CD4-positive, alpha-beta T cell treated with Interleukin-15 for 4 hours (primary cell): ENCODE measurements at places on chromosomes 5 and 9.

GRCh38 chr9:69798744-69799143 is 21.9 kb upstream of the CFAP95 start:
- DNase-seq, result no peak

GRCh38 chr9:130890124-130890523 is 6.5 kb downstream of the QRFP start:
- DNase-seq, result no peak

GRCh38 chr9:132509928-132510874 is 72.2 kb upstream of the BARHL1 start:
- no peak for DNase-seq

- no peak for DNase-seq
These were observed 7.4 kb downstream of the HNRNPH1 start for GRCh38 chr5:179616002-179616594.

DNA sequence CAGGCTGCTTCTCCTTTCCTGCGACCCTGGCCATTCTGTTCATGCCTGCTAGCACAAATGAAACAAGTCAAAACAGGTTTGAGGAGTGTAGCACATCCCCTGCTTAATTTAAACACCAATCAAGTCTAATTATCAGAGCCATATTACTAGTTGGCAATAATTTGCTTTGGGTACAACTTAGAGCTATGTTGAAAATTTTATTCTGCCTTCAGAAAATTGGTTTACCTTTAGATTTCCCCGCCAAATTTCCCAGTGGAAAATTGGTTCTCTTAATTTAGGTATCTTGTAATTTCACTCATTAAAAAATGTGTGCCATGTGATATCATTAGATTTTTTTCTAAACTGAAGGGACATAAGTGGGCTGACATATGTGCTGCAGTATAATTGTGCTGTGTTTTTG is 265.8 kb downstream of the MAST4 start:
- DNase-seq, result no peak

DNA sequence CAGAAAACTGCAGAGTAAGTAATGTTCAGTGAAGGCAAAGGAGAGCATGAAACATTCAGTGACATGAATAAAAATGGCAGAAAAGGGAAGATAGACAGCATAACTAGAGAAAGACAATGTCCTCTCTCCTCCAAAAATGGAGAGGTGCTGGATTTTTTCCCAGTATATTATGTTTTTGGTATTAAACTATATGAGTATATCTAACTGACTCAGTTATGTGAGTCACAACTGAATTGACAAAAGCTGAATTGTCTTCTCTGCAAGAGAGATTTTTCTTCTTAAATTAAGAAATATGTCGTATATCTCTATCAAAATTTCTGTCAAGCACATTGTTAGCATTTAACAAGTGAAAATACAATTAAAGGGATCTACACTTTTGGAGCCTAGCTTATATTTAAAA is 375.1 kb downstream of the CHSY3 start:
- no peak for DNase-seq

GRCh38 chr5:113059232-113060040 is 82.8 kb downstream of the DCP2 start:
- no peak for DNase-seq

DNA sequence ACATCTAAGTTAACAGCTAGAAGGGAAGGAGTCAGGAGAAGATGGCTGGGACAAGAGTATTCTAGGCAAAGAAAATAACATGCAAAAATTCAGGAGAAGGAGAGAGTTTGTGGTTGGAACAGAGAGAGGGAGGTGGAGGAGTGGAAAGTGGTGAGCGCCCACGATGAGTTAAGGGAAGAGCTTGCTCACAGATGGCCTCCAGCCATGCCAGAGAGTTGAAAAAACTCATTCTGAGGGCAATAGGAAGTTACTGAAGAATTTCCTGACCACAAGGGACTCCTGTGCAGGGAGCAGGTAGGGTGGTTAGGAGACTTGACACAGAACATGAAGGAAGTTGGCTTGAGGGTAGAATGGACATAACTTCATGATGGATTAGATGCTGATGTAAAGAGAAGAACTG is 159.7 kb downstream of the DOCK2 start:
- DNase-seq, result no peak

DNA sequence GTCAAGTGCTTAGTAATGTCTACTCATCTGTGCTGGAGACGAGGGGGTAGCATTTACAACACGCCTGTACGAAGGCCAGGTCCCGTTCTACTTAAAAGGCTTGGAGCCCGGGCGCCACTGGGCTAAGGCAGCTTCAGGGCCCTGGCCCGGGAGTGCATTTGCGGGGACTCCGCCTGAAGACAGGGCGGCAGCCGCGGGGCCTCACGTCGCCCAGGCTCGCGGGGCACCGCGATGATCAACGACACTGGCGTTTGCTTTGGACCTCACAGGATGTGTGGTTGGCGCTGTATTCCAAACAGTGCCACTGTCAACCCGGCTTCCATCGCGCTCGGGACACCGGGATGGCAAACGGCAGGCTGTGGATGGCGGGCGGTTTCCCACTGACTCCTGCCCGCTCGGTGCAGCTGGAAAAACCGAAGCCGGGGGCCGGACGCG is 1.1 kb upstream of the TENT4A start:
- peak; percentile 32 for DNase-seq

DNA sequence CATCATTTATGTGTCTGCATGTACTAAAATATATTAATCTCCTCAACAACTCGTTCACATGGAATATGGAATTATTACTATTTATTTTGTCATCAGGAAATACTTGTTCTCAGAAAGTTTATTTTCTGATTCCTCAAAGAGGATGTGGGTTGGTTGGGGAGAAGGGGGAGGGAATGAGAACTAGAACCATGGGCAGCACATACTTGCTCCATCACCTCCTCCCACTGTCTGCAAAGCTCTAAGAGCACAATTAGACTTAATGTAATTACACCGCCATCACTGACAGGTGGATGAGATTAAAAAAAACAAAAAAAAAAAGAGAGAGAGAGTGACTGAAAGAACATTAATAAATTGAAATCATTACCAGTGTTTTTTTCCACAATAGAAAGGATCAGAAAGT is 98.2 kb downstream of the OXCT1 start:
- DNase-seq, result no peak

- DNase-seq, result no peak
These were observed 20.1 kb upstream of the PFDN1 start for GRCh38 chr5:140322751-140323731.

DNA sequence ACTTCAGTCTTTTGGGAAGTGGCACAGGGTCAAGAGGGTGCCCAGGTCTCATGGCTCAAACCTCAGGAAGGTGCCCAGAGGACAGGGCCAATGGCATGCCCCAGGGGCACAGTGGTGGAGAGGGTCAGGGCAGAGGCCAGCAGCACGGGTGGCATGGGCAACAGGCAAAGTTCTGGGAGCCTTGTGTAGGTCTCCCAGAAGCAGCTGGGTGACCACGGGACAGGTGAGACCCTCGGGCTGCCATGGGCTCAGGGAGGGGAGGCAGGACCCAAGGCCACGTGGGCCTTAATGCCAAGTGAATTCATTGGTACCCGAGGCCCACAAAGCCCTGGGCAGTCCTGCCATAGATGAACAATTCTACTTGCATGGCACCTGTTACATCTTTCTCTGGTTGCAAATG is 72.4 kb upstream of the ADAMTS2 start:
- DNase-seq, result no peak

DNA sequence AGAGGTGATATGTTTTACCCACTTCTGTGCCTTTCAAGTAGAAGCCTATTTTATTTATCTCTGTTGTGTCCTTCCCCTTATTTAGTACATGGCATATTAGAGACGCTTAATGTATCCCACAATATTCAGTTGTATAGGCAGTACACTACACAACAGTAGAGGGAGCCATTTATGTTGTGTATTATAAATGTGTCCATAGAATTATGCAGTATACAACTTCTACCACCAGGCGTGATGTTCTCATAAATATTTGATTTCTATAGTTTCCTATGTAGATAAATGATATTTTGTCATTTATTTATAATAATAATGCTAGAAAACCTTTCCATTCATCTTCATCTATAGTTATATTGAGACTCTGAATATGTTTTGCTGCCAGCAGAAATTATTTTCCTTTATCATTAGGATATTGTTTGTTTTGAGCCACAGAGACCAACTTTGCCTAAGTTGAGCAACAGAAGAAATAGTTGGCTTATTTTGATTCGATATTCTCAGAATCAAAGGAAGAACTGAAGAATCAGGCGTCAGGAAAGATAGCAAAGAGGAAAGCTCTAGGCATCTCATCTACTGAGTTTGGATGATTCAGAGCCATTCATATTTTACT is 81.7 kb downstream of the ADAMTS19 start:
- DNase-seq, result no peak

- no peak for DNase-seq
These were observed 205.7 kb downstream of the GAS1 start for GRCh38 chr9:86741311-86742208.

DNA sequence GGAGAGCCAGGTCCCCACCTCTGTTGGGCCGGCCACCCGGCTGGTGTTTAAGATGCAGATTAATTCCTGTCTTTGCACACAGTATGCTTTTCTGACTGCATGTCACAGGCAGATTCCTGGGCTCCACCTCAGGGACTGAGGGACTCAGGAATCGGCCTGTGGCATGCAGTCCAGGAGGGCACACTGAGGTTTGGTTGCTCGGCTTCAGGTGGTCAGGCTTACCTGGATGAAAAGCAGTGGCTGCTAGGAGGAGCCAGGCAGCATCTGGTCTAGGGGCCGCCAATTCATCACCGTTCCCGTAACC is 1.1 kb downstream of the WDR5 start:
- DNase-seq, result no peak

DNA sequence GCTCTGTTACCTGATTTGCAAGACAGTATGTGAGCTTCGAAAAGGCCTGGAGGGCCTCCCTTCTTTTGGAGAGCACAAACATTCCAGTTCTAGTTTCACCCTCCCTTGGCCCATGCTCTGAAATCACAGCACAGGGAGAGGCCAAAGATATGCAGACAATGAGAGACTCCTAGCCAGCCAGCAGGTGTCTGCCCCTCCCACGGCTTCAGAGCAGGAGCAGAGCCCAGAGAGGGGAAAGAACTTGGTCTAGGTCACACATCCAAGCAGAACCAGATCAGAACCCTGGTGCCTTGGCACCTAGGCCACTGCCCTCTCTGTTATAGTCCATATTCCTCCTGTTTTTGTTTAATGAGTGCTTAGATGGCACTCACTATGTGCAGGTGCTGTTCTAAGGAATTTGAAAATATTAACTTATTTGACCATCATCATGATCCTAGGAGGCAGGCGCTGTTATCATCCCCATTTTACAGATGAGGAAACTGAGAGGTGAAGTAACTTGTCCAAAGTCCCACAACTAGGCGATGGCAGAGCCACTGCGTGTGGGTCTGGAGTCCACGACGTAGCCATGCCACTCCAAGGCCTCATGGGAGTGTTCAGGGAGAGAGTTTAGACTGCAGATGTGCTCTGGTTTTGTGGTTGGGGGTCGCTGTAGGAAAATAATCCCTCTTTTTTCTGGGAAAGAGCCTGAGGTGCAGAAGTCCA is 27.2 kb downstream of the TMOD1 start:
- no peak for DNase-seq

DNA sequence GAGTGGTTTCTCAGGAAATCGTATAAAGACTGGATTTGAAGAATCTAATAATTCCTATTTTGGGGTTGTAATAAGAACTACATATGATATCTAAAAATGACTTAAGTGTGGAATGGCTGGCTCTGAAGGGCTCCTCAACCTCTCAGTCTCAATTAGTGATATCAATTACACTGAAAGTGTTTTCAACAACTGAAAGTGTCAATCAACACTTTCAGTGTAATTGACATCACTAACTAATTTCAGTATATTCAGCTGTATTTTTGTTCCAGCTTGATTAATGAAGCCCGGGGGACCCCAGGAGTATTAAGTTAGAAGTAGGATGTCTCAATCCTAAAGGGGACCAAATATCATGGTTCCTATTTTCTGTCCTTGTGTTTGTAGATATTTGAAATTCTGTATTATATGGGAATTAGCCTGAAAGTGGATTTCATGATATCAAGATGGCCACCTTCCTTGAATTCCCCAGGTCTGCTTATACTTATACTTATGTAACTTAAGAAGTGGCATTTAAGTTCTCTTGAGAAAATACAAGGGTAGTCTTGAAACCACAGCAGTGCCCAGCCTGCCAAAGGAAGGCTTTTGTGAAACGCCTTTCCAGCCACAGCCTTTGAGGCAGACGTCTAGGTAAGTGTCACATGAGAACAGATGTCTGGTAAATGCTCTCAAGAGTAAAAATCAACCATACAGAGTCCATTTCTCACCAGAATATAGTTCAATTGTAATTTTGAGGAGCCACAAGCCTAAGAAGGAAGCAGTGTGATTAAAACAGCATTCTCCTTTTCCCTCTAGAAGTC is 4.6 kb downstream of the BASP1 start:
- DNase-seq, result no peak

GRCh38 chr9:134352247-134352933 is 26.1 kb downstream of the RXRA start:
- DNase-seq, result no peak

GRCh38 chr9:83422527-83422926 is 115.7 kb downstream of the FRMD3 start:
- no peak for DNase-seq

- DNase-seq, result no peak
These were observed 9.9 kb downstream of the DAPK1 start for GRCh38 chr9:87507576-87507975.

DNA sequence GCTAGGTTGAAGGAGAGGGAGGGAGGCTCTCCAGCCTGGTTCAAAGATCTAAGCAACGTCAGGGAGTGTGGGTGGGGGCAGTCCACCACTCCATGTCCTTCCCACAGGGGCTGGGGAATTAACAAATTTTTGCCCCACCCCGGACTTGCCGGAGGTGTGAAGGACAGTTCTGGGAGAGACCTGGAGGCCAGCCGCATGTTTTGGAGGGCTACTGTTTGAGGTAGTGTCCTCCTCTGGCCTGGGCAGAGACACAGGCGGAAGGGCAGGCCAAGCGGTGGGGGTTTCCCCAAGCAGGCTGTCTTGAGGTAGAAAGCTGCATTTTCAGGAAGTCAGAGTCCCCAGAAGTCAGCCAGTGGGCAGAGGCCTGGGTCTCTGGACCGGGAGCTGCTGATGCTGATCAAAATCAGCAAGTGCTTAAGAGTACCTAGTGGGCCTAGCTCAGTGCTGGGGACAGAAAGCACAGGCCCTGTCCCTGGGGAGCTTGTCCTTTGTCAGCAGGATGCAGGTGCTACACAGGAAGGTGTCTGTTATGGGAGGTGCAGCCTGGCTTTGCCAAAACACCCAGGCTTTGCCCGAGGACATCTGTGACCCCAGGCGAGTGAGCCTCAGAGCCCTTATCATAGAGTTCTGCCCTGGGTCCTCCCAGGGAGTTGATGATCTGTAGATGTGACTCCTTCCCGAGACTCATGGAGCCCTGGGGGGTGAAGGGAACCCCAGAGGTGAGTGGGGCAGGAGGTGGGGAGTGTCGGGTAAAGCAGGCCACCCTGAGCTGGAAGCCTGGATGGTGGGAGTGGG is 18.5 kb downstream of the JADE2 start:
- DNase-seq, result peak; percentile 37

DNA sequence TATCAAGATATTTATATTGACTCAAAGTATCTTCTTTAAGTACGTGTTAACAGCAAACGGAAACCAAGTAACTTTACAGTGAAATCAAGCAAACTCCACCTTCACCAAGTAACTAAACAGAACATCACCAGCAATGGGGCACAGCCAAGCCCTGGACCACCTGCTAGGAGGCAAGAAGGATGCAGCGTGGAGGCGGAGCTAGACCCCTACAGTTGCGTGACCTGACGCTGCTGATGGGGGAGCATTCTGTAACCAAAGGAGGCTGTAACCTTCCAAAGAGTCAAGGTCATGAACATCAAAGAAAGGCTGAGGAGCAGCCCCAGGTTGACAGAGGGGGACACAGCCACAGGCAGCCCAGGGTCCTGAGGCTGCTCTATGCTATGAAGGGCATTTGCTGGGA is 6.1 kb downstream of the VAV2 start:
- DNase-seq, result no peak

GRCh38 chr9:129316281-129317030 is 138.4 kb upstream of the IER5L start:
- DNase-seq, result no peak

- no peak for DNase-seq
These were observed 69.8 kb downstream of the ANKH start for GRCh38 chr5:14801792-14802191.
